Stimulated activated CD8-positive, alpha-beta memory T cell treated with anti-CD3 and anti-CD28 coated beads, Interleukin-15, amount 100 ng/mL, for 24 hours (primary cell): ENCODE measurements at places on chromosomes 5 and 9.

- DNase-seq: no peak
Measured at GRCh38 chr9:81902626-81903025, 25.6 kb upstream of the SPATA31D4 start.

DNA sequence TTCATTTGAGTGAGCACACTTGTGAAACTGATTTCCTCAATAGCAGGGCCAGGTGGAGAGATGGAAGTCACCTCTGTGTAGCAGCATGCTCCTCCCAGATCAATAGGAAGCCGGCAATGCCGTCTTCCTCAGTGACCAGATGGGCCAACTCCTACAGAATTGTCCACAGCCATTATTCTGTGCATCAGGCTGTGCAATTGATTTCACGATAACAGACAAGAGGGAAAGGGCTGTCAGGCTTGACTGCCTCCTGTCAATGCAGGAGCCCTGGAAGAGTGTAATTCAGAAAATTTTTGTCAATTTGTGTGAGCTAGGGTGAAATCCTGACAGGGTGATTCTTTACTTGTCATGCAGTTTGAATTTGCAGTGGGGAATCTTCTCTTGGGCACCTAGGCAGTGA lies 838.4 kb upstream of the NUDT12 start:
- DNase-seq: no peak

GRCh38 chr9:35840881-35841644 lies 12.0 kb downstream of the TMEM8B start:
- DNase-seq: no peak

GRCh38 chr9:95366731-95367325 lies 49.3 kb upstream of the FANCC start:
- no peak for DNase-seq

- no peak for DNase-seq
Measured at GRCh38 chr5:67462147-67462546, 265.5 kb upstream of the CD180 start.

DNA sequence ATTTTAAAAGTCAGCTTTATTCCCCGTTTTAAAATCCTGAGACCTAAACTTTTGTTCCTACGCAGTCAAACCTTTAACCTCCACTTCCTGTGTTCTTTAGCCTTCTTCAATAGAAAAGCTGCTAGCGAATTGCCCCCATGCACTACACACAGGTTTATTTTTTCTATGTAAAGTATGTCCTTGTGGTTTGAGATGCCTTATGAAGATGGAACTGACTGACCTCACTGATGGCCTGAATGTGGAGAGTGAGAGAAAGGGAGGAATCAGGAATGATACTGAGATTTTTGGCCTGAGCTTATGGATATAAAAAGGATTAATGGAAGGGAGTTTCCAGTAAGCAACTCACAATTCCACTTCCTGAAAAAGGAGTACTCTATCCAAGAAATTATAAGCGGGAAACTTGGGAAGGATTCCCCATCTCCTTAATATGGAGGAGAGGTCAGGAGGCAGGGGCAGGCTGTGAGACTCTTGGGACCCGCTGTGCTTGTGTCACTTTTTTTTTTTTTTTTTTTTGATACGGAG lies 89.5 kb downstream of the UGCG start:
- no peak for DNase-seq

GRCh38 chr9:113446323-113446740 lies 17.2 kb upstream of the RGS3 start:
- no peak for DNase-seq

DNA sequence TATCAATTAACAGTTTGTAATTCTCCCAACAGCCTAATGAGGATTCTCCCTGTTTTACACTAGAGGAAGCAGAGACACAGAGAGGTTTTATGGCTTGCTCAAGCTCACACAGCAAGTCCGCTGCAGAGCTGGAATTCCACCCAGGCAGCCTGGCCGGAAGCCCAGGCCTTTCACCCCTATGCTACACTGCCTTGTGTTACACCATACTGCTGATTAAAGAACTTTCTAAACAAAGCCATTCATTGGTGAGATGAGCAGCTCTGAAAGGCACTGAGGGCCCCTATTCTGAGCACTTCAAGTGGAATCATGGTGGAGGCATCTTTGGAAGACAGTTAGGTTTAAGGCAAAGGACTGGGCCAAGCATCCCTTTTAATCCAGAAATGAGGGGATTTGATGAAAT lies 14.7 kb upstream of the LARP1 start:
- DNase-seq: no peak

- DNase-seq: no peak
Measured at GRCh38 chr5:36712706-36713105, 106.3 kb downstream of the SLC1A3 start.

DNA sequence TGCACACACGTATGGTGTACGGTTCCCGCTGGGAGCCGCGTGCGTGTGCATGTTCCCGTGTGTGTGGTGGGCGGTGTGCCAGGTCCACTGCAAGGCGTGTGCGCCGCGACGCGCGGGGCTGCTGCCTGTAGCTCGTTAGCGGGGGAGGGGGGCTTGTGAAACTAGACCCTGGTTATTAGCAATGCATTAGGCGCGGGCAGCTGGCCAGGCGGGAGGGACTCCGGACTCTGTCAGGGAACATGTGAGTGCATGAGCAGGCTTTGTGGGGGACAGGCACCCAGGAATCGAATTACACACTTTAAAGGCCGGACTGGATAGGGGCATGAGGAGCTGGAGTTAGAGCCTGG lies 32.2 kb upstream of the ENHO start:
- no peak for DNase-seq

DNA sequence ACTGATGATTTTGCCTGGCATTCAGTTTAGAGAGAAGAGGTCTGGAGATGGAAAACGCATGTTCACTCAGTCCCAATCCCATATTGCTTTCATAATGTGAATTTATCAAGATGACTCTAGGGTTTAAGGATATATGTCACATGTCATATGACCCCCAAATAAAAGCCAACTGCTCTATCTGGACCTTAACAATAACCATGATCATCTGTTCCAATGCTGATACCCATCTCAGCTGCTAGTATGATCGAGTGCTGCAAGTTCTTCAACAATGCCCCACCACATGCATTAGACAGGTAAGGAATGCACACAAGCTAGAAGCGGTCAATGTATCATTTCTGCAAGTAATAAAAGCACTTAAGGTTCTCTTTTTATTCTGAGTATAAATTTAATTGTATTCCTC lies 91.8 kb downstream of the OXCT1 start:
- DNase-seq: no peak

DNA sequence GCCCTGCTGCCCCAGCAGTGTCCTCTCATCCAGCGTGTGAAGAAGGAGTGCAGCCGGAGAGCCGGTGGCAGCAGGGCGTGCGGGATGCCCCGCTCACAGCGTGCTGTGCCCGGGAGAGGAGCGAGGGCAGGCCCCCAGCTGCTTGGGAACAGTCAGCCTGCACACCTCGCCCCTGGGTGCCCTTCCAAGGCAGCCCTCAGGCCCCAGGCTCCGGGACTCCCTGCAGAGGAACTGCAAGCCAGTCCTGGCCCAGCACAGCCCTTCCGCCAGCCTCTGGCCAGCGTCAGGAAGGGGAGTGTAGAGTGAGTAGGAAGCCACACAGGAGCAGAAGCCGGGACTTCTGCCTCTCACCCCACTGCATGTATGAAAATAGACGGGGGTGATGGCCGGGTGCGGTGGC lies 43.5 kb downstream of the ADAMTS2 start:
- DNase-seq: no peak

DNA sequence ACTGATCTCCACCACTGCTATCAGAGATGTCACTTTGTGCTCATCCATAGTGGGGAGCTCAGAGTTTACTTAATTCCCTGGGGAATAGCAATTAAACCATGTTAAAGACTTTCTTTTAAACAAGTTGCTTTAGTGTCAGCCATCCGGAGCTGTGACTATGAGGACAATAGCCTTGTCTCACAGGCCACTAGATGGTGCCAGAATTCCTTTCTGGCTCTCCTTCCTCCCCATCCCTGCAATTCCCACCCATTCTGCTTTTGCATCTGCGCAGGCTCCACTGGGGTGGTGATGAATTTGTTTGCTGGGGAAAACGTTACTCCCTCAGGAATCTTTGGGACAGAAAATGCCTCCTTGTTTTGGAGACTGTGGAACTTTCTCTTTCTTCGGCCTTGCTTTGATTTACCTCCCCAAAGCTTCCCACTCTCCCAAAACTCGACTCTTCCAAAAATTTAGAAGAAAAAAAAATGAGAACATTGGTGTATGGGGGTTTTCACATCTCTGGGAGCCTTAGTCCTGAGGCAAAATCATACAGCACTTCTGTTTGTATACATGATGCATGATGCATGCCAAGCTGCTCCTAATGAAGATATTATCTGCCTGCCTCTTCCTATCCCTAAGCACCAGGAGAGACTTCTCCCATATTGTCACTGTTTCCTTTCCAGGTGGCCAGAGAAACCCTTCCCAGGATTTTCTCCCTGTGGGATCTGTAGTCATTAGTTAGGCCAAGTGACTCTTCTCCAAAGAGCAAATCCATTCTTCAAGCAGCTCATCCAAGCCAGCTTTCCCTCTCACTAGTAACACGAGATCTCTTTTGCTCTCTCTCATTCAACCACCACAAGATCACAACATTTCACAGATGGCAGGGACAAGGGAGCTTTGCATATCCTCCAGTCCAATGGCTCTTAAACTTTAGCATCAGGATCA lies 466.1 kb downstream of the TLR4 start:
- DNase-seq: no peak

DNA sequence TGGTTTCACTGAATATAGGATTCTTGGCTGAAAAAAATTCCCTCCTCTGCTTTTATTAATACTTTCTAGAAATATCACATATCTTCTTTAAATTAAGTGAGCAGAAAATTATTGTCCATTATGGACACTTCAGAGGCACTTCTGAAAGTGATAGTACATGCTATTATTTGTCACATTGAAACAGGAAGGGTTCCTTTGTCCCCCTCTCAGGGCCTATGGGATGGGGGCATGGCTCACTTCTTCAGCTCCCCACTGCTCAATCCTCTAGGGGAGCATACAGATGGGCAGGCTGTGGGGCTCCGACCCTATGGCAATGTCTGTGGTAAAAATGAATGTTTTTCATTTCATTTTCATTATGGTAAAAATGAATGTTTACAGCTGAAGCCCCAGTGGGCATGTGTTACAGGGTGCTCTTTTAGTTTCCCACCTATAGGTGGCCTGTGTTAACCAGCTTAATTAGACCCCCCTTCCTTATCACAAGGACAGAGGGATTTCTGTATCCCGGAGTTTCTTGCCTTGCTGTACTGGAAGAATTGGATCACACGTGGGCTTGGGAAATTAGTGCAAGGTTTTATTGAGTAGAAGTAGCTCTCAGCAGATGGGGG lies 1225.2 kb downstream of the PTPRD start:
- DNase-seq: no peak

- no peak for DNase-seq
Measured at GRCh38 chr5:76342474-76342873, 60.6 kb upstream of the IQGAP2 start.

DNA sequence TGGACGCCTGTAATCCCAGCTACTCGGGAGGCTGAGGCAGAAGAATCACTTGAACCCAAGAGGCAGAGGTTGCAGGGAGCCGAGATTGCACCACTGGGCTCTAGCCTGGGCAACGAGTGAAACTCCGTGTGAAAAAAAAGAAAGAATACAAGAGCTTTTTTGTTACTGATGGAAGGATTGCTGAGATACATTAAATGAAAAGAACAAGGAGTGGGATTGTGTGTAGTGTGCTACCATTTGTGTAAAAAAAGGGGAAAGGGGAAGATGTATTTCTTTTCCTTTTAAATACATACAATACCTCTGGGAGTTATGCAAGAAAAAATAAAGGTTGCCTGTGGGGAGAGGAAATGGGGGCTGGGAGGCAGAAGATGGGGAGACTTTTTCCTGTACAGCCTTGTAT lies 14.7 kb upstream of the GARNL3 start:
- no peak for DNase-seq

GRCh38 chr5:56319526-56320181 lies 86.5 kb upstream of the ANKRD55 start:
- no peak for DNase-seq

DNA sequence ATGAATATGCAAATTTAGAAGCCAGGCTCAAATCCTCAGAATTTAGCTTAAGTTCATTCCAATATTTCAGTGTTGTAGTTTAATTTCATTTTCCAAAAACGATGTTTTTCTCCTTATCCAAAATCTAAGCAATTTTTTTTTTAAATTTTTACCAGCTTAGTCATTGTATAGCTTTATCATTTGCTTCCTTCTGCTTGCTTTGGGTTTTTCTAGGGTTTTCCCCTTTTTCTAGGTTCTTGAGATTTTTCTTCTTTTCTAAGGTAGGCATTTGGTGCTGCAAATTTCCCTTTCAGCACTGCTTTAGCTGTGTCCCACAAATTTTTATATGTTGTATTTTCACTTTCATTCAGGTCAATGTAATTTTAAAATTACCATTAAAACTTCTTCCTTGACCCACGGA lies 34.4 kb upstream of the CCDC112 start:
- no peak for DNase-seq

- no peak for DNase-seq
Measured at GRCh38 chr9:34459941-34460340, 1.3 kb downstream of the DNAI1 start.
